ENCODE measurements at places on chromosomes 16 and 17.

- no peak for DNase-seq
Observed at GRCh38 chr16:66483689-66484452, 56.8 kb downstream of the BEAN1 start.

DNA sequence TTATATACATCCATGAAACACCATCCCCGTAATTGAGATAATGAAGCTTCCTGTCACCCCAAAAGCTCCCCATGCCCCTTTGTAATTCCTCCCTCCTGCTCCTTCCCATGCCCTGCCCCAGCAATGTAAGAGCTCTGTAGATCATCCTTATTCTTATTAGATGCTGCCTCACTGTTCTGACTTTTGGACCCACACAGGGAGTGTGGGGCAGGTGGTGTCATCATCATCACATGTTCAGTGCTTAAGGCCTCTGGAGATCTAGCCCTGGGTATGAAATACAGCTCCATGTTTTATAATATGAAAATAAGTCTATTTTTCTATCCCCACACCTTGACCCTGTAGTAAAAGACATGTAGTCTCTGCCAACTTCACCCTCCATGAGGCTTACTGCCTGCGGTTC lies 1.9 kb downstream of the XAF1 start:
- no peak for DNase-seq

- DNase-seq: no peak
Observed at GRCh38 chr17:63477480-63478440, 899 bp downstream of the ACE start.

GRCh38 chr17:3828852-3829232 lies 17.2 kb downstream of the NCBP3 start:
- DNase-seq: no peak

- peak; percentile 21 for DNase-seq
Observed at GRCh38 chr16:77675464-77676324, 46.6 kb upstream of the NUDT7 start.

- DNase-seq: no peak
Observed at GRCh38 chr16:3793161-3793576, 75.8 kb upstream of the TRAP1 start.

DNA sequence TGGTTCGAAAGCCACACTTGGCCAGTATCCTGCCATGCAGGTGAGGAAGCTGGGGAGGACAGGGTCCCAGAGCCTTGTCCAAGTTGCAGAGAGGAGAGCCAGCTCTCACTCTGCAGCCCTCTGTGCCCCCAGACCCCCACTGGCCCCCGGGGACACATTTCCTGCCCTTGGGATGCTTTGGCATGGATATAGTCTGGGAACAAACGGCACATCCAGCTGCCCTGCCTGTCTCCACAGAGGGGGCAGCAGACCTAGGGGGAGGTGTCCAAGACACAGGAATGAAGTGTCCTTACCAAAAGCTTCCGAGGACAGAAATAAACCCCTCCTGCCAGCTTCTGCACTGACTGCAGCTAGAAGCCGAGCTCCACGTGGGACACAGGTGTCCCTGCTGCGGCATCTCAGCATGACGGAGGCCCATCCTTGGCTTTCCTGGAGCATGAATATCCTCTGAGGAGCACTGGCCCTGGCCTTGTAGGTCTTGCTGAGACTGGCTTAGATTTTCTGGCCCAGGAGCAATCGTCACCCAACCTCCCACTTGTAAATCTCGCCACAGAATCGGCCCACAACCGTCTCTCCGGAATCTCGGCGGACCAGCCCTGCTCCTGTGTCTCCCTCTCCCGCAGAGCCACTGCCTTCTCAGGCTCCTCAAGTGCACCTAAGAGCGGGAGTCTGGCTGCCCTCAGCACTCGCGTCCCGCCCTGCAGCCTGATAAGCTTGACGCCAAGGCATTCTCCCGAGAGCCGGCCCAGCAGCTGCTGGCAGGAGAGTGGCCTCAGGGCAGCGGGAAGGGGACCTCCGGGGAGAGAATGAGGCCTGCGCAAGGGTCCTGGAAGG lies 1.1 kb upstream of the CAPN15 start:
- no peak for DNase-seq

GRCh38 chr17:32684087-32684958 lies 192.6 kb downstream of the MYO1D start:
- DNase-seq: no peak

DNA sequence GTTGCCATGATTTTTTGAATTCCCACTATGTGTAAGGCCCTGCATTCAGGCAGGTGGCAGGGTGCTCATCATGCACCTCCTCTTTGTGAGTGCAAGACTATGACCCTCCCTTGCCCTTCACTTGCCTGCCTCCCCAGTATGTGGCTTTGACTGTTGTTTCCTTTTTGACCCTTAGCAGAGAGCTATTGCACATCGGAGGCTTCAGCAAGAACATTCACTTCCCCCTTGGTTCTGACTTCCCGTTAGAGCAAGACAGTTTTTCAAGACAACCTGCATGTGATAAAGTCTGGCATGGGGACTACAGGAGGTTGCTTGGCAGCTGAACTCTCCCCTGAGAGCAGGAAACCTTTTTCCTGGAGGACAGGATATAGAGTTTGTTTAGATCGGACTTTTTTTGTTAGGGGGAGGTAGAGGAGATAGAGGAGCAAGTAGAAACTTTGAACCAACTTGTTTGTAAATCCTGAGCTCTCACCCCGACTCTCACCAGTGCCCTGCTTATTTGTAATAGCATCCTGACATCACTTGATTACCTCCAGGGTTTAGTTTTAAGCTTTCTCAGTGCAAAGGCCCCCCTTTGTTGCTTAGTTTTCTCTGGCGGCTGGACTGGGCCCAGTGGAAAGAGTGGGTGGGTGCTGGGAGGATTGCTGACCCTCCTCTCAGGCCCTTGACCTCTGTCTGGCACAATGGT lies 34.3 kb downstream of the LIMD2 start:
- DNase-seq: no peak

GRCh38 chr17:65071861-65072260 lies 15.3 kb upstream of the GNA13 start:
- no peak for DNase-seq

GRCh38 chr17:79038545-79039135 lies 14.7 kb downstream of the C1QTNF1 start:
- DNase-seq: no peak

- no peak for DNase-seq
Observed at GRCh38 chr17:82355770-82356427, 3.1 kb upstream of the TEX19 start.

DNA sequence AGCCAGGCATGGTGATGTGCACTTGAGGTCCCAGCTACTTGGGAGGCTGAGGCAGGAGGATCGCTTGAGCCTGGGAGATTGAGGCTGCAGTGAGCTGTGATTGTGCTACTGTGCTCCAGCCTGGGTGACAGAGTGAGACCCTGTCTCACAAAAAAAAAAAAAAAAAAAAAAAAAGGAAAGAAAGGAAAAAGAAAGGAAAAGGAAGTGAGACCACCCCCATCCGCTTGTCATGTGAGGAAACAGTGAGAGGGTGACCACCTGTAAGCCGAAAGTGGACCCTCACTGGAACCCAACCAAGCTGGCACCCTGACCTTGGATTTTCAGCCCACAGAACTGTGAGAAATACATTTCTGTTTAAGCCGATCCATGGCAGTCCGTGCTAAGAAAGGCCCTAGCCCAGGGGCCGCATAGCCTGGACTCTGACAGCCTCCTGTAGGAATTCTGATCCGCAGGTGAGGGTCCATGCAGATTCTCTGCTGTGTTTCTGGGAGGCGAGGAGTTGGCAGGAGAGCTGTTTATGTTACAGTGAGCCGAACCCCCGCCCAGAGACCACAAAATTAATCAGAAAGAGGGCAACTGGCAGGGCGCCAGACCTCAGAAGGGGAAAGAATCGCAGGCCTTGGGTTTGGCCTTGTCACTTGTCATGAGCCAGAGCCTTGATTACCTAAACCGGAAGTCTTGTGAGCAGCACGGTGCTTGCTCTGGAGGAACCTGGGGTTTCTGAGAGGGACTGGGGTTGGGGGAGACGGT lies 945 bp downstream of the SGSH start:
- no peak for DNase-seq

GRCh38 chr17:4116516-4116915 lies 26.3 kb downstream of the ZZEF1 start:
- DNase-seq: no peak

DNA sequence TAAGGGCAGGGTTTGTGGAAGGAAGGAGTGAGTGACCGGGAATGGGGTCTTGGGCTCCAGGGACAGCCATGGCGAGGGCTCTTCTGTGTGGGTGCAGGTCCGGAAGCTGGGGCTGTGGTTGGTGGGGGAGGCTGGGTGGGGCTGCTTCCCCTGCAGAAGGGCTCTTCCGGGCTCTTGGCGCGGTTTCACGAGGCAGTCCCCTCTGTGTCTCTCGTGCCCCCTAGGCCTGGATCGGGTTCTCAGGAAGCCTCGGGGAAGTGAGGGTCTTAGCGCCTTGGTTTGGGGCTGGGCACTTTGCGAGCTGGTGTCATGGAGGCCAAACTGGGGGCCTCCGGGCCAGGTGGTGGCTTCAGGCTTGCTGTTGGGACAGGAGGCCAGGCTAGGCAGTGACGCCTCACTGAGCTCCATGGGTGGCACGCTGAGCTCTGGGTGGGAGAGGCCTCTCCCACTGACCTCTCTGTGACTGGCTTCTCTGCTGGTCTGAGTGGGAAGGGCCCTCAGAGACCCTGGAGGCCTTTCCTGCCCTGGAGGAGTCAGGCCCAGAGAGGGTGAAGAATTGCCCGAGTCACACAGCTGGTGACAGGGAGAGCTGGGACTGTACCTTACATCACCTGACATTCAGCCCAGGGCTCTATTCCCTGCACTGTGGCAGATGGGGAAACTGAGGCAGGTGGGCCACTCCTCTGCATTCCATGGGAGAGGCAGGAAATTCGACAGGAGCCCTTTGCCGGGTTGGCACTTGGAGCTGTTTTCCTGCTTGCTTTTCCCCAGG lies 8.2 kb downstream of the ADCY7 start:
- DNase-seq: no peak

DNA sequence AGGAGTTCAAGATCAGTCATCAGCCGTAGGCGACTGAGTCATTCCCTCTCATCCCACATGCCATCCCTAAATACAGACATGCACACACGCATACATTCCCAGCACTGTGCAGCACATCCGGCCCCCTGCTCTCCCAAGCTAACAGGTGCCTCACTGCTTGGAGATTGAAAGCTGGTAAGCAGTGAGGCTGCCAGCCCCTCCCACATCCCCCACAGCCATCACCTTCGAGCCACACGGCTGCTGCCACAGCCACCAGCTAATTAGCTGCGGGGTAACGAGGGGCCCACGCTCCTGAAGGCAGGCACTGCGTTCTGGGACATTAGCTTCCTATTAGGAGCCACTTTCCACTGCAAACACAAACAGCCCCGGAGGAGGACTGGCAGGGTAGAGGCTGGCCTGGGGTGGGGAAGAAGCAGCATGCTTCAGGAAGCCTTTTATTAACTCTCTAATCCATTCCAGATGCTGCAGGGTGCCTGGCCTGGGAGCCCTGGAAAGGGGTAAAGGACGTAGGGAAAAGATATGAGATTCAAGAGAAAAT lies 179.6 kb downstream of the CCT6B start:
- DNase-seq: no peak

- no peak for DNase-seq
Observed at GRCh38 chr16:74651841-74652240, 14.8 kb downstream of the RFWD3 start.

DNA sequence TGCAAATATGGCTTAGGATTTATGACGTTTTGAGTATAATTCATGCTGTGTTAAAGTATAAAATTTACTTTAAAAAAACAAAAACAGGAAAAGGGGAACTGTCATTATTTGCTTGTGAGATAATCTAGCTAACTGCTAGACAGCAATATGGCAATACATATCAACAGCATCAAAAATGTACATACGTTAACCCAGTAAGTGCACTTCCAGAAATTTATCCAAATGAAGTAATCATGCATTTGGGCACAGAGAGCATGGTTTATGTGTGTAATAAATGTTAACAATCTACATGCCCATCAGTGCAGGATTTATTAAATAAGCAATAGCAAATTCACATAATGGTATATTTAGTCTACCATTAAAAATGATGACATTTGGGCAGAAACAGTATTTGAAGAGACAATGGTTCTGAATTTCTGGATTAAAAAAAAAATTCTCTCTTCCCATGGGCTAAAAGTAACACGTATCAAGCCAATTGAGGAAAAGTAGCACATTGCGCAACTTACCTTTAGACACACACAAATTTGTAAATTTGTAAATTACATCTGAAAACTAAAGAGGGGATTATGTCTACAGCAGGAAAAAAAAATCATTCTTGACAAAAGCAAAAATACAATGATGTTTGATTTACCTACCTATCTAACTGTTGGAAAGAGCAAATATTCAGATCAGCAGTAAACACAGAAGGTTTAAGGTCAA lies 80.2 kb downstream of the CACNG1 start:
- DNase-seq: no peak
